Cardiac muscle cell (in vitro differentiated cells and primary cell): ENCODE measurements at places on chromosomes 11 and 22. TPM values are rescaled to one million over a fixed set of nuclear protein-coding genes. Genes with fewer than 3 reads are reported as not detected.

GRCh38 chr11:64246871-64247728 is at the start of gene PPP1R14B:
TSS of gene PPP1R14B (minus strand) at chr11:64246943. CDS start at chr11:64246673, 270 bp downstream.
- DNase-seq = peak; percentile 94

Gene SCGB1C1
- not detected in 2 replicates for total RNA-seq

DNA sequence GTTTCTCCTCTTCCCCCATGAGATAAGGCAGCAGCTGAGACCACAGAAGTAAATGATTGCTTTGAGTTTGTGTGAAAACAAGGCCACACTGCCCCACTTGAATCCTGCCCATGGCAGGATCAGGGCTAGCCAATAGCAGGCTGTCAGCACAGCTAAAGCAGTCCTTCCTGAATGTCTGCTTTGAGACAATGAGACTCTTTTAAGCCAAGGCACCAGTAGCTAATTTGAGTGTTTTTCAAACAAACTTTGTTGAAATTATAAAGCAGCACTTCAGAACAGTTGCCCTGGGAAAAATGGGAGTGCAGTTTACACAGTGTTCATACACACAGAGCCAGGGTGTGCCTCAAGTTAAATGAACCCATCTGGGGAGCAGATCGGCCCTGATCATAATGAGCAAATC is 103.5 kb upstream of the OR5AK2 start:
- DNase-seq = no peak

- DNase-seq = no peak
Observed at GRCh38 chr11:100555931-100556330, 131.2 kb upstream of the ARHGAP42 start.

DNA sequence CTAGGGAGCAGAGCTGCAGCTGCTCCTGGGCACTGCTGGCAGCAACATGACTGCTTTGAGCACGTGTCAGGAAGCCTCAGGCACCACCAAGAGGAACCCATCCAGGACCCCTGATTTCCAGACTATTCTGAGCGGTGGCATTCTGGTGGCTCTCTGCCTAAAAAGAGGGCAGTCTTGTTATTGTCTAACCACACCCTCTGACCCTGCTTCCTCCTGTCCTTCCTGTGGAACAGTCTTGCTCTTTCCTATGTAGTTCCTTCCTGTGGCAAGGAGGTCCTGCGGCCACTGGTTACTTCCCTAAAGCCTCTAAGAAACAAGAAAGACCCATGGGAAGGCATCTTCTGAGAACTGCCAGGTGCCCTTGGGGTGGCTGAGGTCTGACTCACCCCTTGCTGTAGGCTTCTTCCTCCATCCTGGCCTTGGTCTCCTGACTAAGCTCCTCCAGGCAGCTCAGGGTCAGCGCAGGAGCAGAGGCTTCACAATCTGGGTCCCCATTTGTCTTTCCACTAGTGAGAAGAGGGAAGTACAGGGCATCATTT is 13.1 kb upstream of the LYVE1 start:
- no peak for DNase-seq

Gene LIF
- 0.39 and 1.0 TPM in 2 replicates for total RNA-seq

DNA sequence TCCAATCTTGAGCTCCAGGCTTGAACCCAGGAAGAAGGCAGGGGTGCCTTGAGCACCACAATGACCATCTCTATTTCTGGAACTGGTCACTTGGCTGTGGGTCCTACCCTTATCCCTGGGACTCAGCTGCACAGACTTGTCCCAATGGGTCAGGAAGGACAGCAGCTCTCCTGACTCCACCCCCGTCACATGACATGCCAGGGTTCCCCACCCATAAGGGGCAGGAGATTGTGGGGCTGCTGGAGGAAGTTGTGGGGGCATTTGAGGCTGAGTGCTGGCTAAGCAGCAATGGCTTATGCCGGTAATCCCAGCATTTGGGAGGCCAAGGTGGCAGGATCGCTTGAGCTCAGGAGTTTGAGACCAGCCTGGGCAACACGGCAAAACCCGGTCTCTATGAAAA is 56.2 kb downstream of the NFAM1 start:
- DNase-seq = no peak

Gene TMEM25
- total RNA-seq = 50.0 and 51.3 TPM in 2 replicates

DNA sequence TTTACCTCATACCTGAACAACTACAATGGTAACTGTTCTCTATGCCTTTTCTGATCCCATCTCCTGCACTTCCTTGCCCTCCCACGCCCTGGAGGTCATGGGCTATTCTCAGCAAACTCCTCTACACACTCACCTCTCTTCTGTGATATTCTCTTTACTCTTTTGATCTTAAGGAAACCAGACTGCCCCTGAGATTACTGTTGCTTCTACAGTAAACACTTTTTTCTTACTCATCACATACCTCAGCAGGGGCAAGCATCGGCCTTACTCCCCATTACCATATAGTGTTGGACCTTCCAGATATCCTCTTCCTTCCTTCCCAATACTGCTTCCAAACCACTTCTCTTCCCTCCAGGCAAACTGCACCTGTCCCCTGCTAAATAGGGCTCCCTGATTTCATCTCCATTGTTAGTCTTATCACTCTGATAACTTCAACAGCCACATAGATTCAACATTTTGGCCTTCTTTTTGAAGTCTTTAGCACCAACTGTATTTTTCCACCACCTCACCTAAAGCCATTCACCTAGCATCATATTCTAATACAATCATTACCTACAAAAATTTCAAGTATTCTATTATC is 141.2 kb downstream of the RBFOX2 start:
- no peak for DNase-seq

GRCh38 chr11:16297332-16297731 is 59.0 kb downstream of the SOX6 start:
- DNase-seq = no peak

GRCh38 chr11:10076458-10077141 is 217.4 kb downstream of the SBF2 start:
- DNase-seq = peak; percentile 52

GRCh38 chr11:19163617-19164016 is 38.2 kb downstream of the CSRP3 start:
- no peak for DNase-seq

DNA sequence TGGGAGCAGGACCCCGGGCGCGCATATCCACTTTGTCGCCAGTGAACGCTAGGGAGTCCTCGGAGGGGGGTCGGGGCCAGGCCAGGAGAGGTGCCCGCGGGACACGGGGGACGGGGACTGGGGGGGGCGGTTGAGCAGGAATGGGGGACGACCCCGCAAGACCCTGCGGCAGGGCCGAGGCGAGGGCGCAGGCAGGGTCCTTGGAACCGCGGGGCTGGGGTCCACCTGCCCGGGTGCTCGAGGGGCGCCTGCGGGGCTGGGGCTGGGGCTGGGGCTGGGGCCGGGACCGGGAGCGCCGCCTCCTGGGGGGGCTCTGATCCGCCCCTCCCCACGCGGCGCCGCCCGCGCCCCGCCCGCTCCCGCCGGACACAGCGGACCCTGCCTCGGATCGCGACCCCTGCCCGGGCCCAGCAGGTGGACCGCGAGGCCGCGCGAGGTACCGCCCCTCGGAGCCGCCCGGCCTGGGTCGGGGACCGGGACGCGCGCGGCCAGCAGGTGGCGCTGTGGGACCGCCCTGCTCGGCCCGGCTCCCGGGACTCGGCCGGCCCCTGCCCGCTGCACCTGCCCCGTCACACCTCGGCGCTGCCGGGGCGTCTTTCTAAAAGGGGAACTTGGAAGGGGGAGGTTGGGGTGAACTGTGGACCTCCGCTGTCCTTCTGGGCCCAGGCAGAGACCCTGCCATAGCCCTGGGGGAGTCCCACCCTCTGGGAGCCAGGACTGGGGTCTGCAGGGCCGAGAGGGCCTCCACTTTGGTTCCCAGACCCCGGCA is 11.0 kb downstream of the CRELD2 start:
- DNase-seq = peak; percentile 53

Gene GLYAT
- not detected in 2 replicates for total RNA-seq

GRCh38 chr11:111367411-111368284 is 11.4 kb downstream of the POU2AF1 start:
- DNase-seq = no peak

DNA sequence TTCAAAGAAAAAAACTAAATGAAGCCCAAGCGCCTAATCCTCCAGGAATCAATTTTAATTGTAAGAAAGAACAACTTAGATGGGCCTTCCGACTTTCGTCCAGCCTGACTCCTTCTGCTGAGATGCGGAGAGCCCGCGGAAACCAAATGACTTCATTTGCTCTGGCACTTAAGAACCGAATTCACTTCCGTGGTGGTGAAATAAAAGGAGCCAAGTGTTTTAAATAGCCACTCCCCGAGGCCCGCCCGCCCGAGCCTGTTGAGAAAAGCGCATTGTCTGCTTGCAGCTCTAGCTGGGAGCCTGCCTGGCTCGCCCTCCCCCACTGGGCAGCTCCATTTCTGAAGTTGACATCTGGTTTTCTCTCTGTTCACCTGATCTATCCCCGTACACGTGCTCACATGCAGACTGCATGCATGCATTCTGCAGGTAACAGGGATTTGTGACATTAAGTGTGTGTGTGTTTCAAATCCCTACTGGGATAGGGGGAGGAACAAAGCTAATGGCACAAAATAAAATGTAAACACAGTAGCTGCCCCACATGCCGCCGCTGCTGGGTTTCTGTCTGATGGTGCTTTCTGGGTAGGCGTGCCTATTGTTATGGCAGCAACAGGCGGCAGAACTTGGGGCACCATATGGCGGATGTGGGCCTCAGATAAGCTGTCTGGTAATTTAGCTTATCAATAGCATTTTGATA is 6.2 kb downstream of the TEAD1 start:
- DNase-seq = peak; percentile 95

Gene CBX6
- 62.5 and 89.9 TPM in 2 replicates for total RNA-seq

DNA sequence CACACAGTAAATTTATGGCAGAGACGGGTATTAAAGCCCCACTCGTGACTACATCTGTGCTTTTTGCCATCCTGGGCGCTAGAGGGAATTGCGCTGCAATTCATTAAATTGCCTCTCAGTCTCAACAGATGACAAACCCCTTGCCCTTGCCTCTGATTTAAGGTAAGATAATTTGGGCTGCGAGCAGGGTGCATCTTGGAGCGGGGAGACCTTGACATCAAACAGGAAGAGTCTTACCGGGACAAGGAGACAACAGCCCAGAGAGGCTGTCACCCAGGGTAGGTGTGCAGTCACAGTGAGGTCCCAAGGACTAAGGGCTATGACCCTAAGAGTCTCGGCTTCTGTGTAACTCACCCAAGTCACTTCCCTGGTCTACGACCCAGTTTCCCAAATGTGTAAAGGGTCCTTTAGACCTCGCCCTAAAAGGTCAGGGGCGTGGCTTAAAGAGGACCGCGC is 449 bp upstream of the TOM1 start:
- DNase-seq = no peak

GRCh38 chr11:14079011-14079410 is 116.5 kb downstream of the SPON1 start:
- peak; percentile 36 for DNase-seq

- DNase-seq = peak; percentile 80
Observed at GRCh38 chr11:116913000-116913399, 75.6 kb upstream of the APOA1 start.

DNA sequence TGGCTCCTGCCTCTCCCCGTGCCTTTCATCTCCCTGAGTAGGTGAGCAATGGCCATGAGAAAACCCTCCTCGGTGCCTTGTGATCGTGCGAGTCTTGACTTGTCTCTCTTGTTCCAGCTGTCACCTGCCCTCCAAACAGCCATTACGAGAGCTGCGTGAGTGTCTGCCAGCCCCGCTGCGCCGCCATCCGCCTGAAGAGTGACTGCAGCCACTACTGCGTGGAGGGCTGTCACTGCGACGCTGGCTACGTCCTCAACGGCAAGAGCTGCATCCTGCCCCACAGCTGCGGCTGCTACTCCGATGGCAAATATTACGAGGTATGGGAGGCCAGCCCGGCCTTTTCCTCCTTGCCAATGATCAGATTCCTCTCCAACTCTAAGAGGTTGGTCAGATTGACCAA is 51.7 kb downstream of the TECTA start:
- DNase-seq = no peak

- DNase-seq = no peak
Observed at GRCh38 chr11:12831471-12832202, 157.4 kb downstream of the TEAD1 start.
